Esophagus (tissue), 2 donors: ENCODE measurements at places on chromosomes 4 and X. TPM values are rescaled to one million over a fixed set of nuclear protein-coding genes. Genes with fewer than 3 reads are reported as not detected.

Gene ALPK1
- polyA plus RNA-seq, result 4.2 TPM

Gene PDZD4
- polyA plus RNA-seq, result 4.0 TPM

Gene SPANXC
- polyA plus RNA-seq, result not detected

Gene SSX4B
- not detected for polyA plus RNA-seq

Gene SEC31A
- polyA plus RNA-seq, result 72.5 TPM
